ENCODE measurements at places on chromosomes 11 and 22.

GRCh38 chr22:50425179-50425916 is 49.5 kb downstream of the SBF1 start:
- DNase-seq: no peak

- DNase-seq: no peak
Observed at GRCh38 chr22:27378995-27379394, 422.6 kb downstream of the MN1 start.

- DNase-seq: no peak
Observed at GRCh38 chr11:69940246-69940610, 121.0 kb upstream of the FGF3 start.

GRCh38 chr11:77201991-77202841 is 74.2 kb downstream of the MYO7A start:
- no peak for DNase-seq

- DNase-seq: no peak
Observed at GRCh38 chr11:121763526-121763925, 310.8 kb upstream of the SORL1-AS1 start.

- no peak for DNase-seq
Observed at GRCh38 chr22:45529105-45529504, 26.4 kb downstream of the FBLN1 start.

- DNase-seq: no peak
Observed at GRCh38 chr11:630871-631270, 3.9 kb upstream of the SCT start.

- no peak for DNase-seq
Observed at GRCh38 chr22:40004836-40005235, 10.1 kb downstream of the FAM83F start.

DNA sequence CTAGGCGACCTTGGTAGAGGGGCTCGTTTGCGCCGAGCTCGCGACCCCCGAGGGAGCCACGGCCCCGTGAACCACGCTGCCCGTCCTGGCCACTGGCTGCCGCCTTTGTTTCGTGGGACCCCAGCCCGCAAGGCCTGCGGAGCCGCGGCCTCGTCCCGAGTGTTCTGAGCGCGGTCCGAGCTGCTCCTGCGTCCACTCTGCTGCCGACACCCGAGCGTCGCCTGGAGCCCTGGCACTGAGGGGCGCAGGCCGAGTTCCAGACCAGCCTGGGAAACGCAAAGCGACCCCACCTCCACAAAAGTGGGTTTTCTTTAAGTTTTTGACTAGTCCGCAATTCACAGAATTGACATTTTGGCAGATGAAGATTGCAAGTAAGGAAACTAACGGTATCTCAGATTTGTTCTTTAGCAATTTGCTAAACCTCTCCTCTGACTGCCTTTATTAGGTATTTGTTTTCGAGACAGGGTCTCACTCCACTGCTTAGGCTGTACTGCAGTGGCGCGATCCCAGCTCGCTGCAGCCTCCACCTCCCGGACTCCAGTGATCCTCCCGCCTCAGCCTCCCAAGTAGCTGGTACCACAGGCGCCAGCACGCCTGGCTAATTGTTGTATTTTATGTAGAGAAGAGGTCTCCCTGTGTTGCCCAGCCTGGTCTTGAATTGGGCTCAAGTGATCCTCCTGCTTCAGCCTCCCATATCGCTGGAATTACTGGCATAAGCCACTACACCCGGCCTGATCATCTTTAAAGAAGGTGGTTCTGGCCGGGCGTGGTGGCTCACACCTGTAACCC is 879 bp upstream of the RNH1 start:
- no peak for DNase-seq

Measured in CD8-positive, alpha-beta T cell (primary cell).